Panc1 (cell line): ENCODE measurements at places on chromosomes 12 and 14. TPM values are rescaled to one million over a fixed set of nuclear protein-coding genes. Genes with fewer than 3 reads are reported as not detected.

GRCh38 chr14:68512088-68512487, 280.8 kb downstream of the ZFP36L1 start:
- no peak for DNase-seq

PPM1H gene
- 22.9 TPM for total RNA-seq

SERPINA6 gene
- total RNA-seq, result not detected

TSPAN31 gene
- total RNA-seq, result 17.5 TPM

TRHDE gene
- 1.9 TPM for total RNA-seq

- no peak for DNase-seq
Observed at GRCh38 chr14:104294983-104295680, 156.7 kb downstream of the KIF26A start.

DNA sequence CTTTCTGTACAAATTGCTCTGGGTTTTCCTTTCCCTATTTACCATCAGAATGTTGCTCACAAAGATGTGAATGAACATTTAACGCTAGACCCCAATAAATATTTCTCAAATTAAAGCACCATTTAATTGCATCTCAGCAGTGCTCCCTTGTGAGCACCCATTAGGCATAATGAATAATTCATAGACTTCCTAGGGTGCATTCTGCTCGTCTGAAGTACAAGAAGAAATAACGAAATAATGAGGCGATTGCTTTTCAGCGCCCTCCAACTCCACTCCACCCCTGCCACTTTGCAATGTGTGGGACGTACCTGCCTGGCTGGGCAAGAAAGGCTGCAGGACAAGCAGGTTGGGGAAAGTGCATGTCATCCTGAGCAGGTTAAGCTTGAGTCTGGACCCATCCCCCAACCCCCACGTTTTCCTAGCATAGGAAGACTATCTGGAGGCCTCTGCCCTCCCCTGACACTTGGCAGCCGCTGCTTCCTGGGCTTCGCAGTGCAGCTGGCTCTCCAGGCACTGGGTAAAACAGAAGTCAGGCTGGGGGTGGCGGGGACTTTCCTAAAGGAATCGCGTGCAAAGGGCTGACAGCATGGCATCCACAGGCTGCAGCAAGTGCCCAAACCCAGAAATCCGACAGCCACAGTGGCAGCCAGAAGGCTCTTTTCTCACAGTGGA, 253.7 kb downstream of the DUSP6 start:
- no peak for DNase-seq

GARIN6 gene
- total RNA-seq, result not detected

WNT1 gene
- total RNA-seq, result not detected

CLEC6A gene
- not detected for total RNA-seq

DNA sequence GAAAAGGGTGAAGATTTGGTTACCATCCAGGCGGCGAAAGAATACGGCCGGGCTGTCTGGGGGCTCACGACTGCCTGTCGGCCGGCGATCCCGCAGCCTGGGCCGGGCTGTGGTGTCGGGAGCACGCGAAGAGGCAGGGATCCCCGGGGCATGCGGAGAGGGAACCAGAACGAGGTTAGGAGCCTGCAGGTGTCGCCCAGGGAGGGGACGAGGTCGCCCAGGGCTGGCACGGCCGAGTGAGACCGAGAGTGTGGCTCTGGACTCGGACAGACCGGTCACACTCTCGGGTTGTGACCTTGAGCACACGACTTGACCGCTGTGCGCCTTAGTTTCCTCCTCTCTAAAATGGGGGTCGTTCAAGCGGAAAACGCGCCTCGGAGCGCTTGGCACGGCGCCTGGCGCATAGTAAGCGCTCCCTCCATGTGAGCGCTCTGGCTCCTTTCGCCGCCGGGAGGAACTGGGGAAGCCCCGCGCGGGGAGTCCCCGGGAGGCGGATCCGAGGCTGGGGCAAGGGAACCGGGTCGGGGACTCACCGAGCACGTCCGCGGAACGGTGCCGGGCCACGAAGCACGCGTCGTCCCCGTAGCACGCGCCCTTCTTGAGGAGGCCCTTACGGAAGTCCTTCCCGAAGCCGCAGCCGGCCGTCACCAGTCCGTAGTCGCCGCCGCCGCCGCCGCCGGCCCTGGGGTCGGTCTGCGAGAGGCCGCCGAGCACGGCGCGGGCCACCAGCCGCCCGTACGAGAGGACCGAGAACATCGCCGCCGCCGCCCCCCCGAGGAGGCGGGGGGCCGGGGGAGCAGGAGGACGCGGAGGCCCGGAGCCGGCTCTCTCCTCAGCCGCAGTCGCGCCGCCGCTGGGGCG, 612 bp downstream of the PPTC7 start:
- no peak for DNase-seq

- DNase-seq, result no peak
Observed at GRCh38 chr14:104598039-104598909, 6.3 kb downstream of the TMEM179 start.

DNA sequence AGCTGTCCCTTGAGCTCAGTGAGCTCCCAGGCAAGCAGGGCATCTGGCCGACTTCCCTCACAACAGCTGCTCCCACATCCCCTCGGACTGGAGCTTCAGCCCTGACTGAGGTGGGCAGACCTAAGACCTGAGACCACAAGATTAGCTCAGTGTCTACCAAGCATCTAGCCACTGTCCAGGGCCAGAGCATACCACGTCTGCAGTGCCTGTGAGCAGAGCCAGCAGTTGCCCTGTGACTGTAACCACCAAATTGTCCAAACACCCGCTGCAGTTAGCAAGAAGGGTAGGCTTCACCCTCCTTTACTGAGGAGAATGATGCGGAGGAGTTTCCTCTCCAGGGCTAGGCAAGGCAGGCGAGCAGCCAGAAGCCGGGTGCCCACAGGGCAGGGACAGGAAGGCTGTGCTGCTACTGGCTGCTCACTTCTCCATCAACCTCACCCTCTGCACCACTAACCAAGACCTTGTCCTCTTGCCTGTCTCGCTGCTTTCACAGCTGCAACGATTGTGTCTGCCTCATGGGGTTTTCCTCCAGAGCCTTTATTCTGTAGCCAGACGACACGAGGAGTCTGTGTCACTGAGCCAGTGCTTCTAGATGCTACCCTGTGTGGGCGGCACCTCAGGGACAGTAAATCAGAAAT, 53.9 kb downstream of the ANAPC7 start:
- DNase-seq, result no peak

DNA sequence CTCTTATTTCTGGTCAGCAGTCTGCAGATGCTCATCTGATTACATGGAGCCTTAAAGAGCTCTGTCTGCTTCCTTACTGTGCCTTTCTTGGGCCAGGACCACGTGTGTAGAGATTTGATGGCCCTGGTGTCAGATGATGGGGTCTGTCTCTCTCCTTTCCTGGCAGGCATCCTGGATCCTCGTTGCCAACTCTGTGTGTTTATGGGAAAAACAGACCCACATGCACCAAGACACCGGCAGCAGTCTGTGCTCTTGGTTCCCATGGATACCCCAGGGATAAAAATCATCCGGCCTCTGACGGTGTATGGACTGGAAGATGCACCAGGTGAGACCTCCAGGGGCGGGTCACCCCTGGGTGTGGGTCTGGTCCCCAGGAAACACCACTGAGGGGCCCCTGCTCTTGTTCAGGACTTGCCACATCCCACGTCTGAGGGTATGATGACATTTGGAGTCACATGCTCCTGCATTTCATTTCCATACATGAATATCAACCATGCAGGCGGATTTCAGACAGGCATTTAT, 18.5 kb upstream of the ALDH2 start:
- no peak for DNase-seq

DNA sequence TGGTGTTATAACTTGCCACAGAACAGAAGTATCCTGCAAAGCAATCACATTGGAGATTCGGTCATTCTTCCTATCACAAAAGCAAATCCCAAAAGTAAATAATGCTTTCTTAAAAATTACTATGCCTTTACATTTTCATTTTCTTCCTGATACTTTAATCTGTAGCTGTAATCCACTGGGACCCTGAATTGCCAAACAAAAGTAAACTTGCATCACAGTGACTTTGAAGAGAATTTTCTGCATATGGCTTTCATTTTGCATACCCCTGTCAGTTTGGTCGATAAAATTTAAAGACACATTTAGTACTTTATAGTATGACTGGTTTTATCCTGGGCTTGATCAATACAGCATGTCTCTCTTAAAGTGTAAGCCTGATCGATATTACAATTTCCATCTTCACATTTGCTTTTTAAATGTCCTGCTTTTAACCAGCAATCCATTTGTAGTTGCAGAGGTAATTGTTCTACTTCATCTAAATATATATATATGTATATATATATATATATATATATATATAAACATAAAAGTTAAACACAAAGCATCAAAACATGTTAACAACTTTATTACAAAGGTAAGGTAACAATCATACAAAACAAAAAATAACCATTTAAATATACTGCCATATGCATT, 53.7 kb upstream of the PLEKHA5 start:
- no peak for DNase-seq

DNA sequence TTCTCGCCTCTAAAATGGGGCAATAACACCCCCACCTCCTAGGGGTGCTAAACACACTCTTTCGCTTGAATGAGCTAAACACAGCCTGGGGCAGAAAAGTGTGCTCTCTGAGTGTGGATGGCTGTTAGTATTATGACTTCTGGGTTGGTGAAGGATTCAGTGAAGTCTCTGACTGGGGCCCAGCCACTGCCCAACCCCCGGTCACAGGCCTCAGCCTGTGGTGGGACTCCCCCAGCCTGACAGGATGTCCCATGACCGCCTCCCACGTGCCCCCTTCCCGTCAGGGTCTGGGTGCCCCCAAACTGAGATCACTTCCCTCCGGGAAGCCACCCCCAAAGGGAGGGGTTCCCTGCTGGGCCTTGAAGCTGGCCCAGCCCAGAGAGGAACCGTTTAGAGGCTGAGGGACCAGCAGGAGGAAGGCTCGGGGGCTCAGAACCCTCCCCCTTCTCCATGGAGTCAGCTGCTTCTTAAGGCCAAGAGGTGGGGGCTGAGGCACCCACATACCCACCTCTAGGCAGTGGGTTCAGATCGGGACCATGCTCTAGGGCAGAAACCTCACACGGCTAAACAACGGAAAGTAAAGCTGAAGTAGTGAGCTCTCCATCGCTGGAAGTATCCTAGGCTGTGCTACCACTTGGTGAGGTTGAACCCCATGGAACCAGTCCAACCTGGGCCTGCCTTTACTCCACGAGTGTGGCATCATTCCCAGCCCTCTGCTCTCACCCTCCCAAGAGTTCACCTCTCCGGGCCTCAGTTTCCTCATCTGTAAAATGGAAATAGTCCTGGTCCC, 13.8 kb downstream of the DTX1 start:
- no peak for DNase-seq

CAMKK2 gene
- 37.8 TPM for total RNA-seq

DNA sequence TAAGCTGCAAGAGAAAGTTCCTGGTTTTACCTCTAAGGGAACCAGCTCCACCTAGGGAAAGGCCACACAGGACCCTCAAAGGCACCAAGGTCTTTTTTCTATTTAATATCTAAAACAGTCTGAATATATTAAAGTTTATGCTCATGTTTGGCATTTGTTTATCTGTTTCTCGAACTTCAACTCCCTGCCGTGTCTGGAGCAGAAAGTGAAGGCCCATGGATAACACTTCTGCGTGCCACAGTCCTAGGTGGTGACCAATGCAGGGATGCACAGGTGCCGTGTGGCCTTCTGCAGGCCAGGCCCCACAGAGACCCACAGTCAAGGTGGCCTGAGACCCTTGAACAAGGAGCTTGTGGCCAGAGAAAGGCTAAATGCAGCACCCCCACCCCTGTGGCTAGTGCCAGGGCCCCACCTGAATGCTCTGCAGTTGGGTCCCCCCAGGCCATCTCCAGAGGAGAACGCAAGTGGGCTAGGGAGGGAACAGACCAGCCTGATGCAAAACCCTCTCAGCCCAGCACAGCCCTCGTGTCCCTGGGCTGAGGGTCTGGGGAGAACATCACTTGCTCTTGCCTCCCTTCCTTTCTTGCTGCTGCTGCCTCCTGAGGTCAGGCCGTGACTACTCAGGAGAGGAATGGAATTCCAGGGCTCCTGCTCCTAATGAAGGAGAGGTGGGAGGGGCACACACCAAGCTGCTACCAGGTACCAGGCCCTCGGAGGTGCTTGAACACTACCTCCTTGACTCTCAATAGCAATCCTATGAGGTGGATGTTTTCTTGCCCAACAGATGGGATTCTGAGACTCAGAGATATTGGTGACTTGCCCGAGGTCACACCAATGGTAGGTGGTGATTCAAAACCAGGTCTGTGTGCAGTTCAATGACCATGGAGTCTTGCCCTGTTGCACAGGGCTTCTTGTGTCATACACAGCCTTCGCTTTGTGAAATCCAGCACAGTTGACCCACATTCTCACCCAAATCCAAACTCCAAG, 45.4 kb downstream of the PSMA6 start:
- DNase-seq, result no peak

DNA sequence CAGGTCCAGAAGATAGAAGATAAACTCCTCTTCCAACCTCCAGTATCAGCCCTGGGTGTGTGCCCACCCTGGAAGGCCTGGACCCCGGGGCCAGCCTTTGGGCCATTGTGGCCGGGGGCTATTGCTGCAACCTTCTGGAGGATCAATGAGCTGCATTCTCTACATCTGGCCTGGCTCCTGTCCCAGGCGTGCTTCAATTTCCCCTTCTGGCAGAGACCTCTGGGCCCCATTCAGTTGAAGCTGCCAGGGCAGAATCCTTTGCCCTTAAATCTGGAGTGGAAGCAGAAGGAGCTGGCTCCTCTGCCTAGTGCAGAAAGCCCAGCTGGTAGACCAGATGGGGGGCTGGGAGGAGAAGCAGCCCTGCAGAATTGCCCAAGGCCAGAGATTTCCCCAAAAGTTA, 10.0 kb downstream of the NYNRIN start:
- DNase-seq, result no peak

GRCh38 chr14:104188727-104189400, 50.5 kb downstream of the KIF26A start:
- no peak for DNase-seq

- DNase-seq, result no peak
Observed at GRCh38 chr14:81455390-81455789, 55.3 kb upstream of the STON2 start.
